Stimulated activated CD8-positive, alpha-beta memory T cell treated with anti-CD3 and anti-CD28 coated beads, Interleukin-15, amount 100 ng/mL, for 1 hour (primary cell): ENCODE measurements at places on chromosomes 12 and 14.

DNA sequence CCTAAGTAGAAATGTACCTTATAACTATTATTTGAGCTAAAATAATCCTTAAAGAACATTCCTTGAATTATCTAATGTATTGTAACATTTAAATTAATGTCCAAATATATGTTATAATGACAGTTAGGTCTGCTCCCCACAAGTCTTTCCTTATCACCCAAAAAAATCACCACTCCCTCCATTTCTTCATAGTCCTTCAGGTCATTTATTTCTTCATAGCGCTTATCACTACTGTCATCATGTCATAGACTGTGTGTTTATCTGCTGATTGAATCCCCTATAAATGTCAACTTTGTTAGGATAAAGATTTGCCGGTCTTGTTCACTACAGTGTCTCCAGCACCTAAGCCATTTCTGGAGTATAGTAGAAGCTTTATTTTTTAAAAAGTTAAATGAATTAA, 12.0 kb downstream of the LUM start:
- DNase-seq: no peak

GRCh38 chr14:41073544-41073943, 533.1 kb upstream of the LRFN5 start:
- no peak for DNase-seq

DNA sequence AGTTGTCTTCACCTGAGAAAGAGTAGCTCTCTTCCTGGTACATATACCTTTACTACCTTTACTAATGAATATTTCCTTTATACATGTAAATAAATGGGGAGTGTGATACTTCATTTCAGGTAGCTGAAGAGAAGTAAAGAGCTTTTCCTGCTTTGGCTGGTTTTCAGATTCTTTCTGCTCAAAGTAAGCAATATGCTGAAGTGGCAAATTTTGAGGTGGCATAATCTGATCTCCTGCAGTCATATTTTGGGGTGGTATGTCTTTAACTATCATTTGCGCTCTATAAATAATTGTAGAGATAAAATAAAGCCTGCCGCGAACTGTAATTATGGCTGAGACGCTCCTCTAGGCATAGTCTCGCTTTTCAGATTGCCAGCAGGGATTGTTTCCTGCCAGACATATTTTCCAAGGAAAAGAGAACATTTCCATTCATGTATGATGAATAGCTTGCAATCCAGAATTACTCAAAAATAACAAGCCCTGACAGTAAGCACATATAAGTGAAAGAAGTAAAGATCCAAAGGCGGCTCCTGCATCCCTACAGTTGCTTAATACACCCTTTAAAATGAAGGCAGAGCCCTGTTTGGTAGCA, 200.7 kb downstream of the C12orf50 start:
- no peak for DNase-seq

DNA sequence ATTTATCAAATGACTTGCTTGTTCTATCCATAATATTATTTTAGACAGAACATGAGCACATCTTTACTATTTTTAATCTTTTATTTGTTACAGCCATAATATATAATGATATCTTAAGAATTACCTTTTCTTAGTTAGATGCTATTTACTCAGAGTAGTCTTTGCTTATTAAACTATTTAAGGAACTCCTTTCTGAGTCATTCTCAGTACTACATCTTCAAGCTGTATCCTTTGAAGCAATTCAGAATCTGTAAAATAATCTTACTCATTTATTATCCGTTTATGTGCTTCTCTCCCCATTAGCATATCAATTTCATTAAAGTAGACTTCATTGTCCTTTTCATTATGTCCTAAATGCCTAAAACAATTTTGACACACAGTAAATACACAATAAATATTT, 240.4 kb upstream of the FAR2 start:
- DNase-seq: no peak

GRCh38 chr12:19003141-19003540, 126.4 kb upstream of the PLEKHA5 start:
- no peak for DNase-seq

- no peak for DNase-seq
Observed at GRCh38 chr14:75147423-75148071, 20.7 kb upstream of the NEK9 start.

DNA sequence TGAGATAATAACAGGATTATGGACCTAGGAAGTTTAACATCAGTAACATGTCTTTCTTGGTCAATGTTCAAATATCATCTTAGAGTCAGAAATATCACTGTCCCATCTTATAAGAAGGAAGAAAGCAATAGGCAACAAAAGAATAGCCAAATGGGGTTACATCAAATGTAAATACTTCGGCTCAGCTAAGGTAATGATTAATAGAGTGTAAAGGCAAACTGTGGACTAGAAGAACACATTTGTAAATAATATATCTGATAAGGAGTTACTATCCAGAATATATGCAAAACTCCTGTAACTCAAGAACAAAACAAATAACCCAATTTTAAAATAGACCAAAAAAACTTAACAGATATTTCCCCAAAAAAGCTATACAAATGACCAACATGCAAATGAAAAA, 630.3 kb downstream of the RPS29 start:
- no peak for DNase-seq
